ENCODE measurements at places on chromosomes 7 and 10. TPM values are rescaled to one million over a fixed set of nuclear protein-coding genes. Genes with fewer than 3 reads are reported as not detected.

DNA sequence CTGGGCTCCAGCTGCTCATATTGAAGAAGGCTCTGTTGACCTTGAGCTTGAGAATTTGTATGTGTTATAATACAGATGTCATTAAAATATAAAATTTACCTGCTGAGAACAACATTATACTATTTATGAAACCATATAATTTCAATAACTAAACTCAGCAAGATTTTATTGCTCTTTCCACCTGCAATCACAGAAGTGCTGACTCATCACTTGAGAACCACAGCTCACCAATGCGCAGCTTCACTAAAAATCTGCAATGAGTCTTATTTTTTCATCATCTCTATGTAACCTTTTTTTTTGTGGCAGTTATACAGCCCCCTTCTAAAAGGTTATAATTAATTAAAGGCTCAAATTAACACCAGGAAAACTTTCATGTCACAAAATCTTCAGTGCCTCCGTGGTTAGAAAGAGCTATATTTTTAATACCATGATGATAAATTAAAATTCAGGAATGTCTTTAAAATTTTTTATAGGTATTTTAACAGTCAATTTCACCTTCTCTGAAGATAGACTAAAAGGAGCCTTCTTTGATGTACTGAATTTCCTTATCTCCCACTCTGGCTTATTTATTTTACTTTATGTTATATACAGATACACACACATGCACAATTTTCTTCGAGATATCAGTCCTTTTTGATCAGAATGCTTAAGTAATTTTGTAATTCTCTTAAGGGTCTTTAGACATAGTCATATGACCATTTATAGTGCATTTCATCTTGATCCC is 102.7 kb downstream of the EVX1 start:
- no peak for ATAC-seq

The MRLN gene
- not detected for total RNA-seq

DNA sequence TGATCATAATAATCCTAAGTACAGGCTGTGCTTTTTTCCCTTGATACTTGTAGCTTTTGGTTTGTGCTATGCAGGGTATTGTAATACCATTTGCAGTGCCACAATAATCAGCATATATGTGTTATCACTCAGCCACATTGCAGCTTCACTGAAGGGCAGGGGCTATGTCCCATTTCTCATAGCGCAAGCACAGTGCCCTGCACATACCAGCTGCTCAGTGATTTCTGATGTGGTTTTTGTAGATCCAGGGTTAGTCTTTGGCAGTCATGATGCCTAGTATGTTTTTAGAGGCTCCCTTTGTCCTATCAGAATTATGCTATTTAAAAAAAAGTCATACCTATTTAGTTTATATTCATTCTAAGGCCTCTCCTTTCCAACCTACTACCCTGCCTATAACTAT is 25.8 kb downstream of the MET start:
- no peak for ATAC-seq

DNA sequence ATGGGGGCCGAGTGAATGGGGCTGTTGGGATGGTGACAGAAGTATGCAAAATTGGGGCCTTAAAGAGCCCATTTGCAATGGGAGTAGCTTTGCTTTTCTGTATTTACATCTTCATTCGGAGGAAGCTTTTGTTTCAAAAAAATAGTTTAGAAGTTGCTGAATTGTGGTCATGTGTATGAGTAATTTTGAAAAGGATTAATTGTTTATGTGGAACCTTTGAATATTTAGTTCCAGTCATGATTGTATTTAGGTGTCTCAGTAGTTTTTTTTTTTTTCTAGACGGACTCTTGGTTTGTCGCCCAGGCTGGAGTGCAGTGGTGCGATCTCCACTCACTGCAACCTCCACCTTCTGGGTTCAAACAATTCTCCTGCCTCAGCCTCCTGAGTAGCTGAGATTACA is 37.2 kb downstream of the RBM33 start:
- no peak for ATAC-seq

DNA sequence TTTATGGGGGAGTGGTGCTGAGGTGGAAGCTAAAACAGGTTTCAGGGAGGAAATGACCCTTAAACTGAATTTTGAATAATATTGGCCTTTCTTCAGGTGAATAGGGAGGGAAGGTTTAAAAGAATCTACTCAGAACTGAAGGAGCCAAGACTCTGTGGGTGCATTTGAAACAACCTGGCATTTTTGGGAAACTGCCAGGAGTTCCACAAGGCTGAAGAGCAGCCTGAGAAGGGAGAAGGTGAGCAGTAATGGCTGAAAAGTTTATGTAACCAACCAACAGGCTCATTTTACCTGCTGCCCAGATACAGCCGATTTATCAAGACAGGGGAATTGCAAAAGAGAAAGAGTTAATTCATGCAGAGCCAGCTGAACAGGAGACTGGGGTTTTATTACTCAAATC is 4.0 kb upstream of the PANK1 start:
- no peak for ATAC-seq

GRCh38 chr10:133481657-133482056 is 27.9 kb downstream of the SCART1 start:
- no peak for ATAC-seq

DNA sequence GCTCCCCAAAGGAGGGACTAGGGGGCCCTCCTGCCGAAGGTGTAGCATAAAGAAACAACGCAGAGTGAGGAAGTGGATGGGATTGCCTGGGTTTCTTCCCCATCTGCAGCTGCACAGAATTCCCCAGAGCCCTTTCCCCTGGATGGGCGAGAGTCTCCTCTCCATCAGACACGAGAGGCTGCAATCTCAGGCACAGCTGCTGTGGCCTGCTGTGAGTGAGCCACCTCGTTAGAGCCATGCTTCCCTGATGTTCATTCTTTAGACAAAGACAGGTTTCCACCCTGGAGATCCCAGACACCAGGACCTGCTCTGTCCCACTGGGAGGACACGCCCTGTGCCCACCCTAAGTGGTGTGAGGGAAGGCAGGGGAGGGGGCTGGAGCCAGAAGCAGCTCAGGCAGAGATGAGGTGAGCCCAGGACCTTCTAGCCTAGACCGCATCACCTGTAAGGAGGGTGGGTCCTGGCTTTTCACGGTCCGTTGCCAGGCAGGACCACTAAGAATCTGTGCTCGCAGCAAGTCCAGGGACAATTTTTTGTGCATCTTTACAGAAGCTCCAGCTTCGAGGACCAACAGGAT is 268.6 kb upstream of the TCERG1L start:
- ATAC-seq: no peak

DNA sequence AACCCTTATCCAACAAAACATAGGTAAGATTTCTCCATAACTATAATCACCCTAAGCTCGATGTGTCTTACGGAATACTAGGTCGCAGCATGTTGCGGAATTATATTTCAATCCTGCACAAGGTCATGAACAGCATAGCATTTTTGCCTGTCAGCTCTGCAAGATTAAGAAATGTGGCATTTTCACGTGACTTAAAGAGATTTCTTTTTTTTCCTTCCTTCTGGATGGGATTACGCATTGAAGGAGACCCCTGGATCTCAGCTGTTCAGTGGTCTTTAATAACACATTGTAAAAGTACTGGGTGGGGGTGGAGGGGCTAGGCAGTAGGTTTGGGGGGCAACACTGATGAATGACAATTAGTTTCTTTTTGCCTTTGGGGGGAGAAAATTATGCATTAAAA is 106.7 kb downstream of the CUBN start:
- no peak for ATAC-seq

The ENO4 gene
- not detected for total RNA-seq

The HOXA6 gene
- 12.7 TPM for total RNA-seq

The FAM20C gene
- 41.9 TPM for total RNA-seq

GRCh38 chr10:61627266-61627665 is 35.5 kb upstream of the CABCOCO1 start:
- no peak for ATAC-seq

The IGF2BP3 gene
- not detected for total RNA-seq

Measured in gastroesophageal sphincter (tissue), 4 donors.